ENCODE measurements at places on chromosomes 5 and 9.

DNA sequence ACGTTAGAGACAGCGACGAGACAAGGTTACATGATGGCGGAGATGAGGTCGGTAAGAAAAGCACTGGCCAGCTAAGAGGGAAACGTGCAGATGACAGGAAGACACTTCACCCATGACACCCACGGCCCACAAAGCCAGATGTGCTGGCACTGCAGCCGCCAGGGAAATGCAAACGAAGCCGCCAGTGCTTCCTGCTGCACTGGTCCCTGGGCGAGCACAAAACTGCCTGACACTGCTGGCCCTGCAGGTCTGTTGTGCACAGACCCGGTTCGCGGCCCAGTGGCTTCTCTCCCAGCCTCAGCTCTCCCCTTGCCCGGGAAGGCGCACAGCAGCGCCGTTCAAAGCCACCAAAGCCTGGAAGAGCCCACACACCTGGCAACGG is 20.3 kb downstream of the QSOX2 start:
- DNase-seq = no peak

DNA sequence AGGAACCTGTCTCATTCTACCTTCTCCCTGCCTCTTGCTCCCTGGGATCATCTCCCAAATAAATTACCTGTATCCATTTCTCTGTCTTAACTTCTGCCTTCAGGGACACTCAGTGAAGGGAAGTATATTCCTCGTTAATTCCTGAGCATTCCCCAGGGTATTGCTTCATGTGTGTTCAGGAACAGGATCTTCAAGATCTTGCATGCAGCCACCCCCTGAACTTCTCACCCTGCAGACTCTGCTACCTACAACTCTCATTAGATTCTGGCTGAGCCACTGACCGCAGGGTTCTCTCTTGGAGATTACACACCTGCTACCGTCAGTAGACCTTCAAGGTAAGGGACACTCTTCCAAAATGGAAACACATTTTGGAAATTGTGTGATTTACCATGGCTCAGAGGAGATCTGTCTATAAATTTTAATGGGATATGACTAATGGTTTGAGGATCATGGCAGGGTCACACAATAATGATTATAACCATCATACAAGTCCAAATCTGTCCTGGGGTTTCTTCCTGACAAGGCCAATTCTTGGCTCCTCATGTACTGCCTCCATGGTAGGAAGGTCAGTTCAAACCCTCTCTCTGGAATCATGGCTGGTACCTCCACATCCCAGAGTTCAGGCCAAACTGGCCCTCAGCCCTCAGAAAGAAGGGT is 38.9 kb upstream of the UGCG start:
- DNase-seq = no peak

GRCh38 chr5:150058480-150059126 is 27.8 kb downstream of the CSF1R start:
- DNase-seq = no peak

DNA sequence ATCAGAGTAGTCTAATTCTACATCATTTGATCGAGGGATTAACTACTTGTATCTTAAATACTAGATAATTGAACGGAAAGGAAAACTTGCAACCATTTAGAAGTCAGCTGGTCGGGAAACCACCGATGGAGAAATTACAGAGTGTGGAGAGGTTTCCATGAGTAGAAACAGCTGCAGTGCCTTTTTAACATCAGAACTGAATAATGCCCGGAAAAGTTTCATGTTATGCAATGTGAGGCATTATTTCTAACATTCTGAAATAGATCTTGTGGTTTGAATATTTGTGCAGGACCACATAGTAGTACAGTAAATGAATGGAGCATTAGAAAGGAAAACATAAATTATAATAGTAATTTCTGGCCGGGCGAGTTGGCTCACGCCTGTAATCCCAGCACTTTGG is 88.1 kb upstream of the RNF180 start:
- DNase-seq = no peak

DNA sequence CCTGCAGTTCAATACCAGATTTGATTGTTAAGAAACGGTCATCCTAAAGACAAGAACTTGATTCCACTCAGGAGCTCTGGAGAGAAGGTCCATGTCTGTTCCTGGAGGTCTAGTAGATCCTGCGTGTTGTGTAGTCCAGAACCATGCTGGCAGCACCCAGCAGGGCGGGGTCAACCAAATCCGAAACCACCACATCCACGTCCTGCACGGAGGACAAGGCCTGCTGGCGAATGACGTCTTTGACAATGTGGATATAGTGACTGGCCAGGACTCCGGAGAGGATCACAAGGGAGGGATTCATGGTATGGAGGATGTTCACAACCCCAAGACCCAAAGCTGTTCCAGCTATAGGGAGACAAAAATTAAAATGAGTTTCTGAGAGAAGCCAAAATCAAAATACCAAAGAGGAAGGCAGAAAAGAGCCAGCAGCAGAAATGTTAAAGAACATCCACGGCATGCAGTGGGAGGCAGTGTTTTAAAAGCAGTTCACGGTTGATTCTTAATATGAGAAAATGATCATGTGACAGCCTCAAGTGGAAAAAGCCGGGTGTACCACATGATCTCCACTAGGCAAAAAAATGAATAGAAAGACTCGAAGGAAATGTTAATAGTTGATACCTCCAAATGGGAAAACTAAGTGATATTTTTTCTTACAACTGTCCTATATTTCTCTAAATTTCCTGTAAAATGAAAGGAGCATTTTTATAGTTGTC is 26.7 kb downstream of the CLTA start:
- DNase-seq = no peak

- no peak for DNase-seq
These were observed 153.4 kb downstream of the SEC61B start for GRCh38 chr9:99375481-99375880.

GRCh38 chr9:20771729-20772128 is 87.7 kb downstream of the FOCAD start:
- no peak for DNase-seq

DNA sequence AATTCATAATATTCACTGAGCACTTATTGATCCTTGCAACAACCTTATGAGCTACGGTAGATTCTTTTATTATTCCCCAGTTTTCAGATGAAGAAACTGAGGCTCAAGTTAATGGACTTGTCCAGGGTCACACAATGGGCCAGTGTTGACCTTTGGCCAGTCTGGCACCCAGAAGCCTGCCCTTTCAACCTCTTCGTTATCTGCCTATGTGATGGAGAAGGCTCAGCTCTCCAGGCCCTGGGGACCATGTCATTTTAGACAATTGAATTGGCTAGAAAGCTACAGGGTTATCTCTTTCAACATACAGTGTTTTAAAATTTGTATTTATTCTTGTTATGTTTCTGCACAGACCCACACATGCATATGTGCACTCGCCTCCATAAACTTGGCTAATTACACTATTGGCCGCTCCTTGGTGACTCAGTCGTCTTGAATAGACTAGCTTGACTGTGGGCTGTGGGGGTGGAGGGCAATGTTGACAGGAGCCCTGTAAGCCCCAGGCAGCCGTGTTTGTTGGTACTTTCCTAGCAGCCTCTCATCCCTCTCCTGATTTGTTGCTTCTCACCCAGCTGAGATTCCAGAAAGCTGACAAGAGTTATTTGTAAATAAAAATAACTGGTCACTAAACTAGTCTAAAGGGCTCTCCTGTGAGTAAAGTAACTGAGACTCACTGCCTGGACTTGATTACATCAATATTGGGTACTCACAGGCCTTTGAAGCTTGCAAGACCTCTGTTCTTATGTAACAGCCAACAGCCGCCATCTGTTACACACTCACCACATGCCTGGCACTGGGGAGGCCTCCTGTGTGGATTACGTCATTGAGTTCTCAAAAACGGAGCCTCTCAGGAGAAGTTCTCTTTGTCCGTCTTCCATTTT is 8.5 kb upstream of the ANGPTL2 start:
- DNase-seq = no peak

DNA sequence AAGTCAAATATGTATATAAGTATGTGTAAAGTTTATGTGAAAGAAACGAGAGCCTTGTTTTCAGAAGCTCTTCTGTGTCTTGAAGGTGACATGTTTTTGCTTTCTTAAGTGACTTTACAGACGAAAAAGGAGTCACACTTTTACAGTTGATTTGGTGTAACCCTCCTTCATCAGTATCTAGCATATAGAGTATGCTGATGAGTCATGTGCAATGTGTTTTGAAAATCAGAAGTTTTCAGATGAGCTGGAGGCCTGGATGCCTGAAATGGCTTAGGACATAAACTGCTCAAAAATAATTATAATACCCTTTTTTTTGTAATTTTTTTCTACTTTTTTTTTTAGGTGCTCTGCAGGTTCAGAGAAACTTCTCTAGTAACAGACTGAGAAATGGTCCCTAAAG is 209.5 kb downstream of the CD180 start:
- DNase-seq = no peak

- no peak for DNase-seq
These were observed 8.1 kb downstream of the TAL2 start for GRCh38 chr9:105670315-105670714.

- no peak for DNase-seq
These were observed 193.1 kb downstream of the HSD17B3 start for GRCh38 chr9:96108691-96109380.

GRCh38 chr5:137504916-137505315 is 5.8 kb upstream of the SPOCK1 start:
- no peak for DNase-seq

GRCh38 chr5:4015709-4016108 is 420.1 kb downstream of the IRX1 start:
- DNase-seq = no peak

DNA sequence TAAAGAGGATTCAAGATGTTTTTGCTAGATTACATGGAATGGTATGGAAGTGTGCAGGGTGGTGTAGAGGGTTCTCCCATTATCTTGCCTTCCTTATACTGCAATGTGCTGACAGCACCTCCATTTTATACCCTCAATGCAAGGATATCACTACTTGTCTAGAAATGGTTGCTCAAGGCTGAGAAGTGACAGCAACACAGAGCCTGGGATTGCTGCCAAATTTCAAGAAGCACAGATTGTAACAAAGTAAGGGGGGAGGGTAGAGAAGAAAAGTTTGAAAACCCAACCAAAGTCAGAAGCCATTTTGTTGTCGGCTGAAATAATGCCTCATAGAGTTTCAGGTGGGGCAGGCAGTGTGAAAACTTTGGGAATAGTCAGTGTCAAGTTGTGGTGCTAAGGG is 29.8 kb downstream of the PCDHAC2 start:
- no peak for DNase-seq

DNA sequence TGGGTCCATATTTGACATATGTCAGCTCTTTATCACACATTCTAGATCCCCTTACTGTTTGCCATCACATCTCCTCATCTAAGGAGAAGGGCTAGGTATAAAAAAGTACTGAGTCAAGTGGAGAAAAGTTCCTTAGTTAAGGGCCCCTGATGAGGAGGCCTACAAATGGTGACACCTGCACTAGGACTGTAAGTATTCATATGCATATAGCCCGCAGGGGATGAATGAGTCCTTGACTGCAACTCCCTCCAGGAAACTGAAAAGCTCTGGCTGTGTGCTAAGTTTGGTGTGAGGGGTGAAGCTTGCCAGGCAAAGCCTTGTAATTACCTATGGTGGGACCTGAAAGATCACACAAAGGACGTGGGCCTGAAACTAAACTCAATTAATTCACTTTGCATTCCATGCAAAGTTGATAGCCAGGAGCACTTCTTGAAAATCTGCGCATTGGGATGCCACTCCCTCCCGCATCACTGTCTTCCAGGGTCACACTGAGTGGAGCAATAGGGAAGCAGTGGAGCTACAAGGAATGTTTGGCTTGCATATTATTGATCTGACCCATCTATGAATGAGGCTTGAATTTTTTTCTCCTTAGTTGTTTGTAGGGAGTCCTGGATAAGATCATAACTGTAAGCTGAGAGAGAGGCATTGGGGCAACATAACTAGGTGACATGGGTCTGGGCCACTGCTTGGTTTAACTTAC is 11.9 kb upstream of the EQTN start:
- no peak for DNase-seq

DNA sequence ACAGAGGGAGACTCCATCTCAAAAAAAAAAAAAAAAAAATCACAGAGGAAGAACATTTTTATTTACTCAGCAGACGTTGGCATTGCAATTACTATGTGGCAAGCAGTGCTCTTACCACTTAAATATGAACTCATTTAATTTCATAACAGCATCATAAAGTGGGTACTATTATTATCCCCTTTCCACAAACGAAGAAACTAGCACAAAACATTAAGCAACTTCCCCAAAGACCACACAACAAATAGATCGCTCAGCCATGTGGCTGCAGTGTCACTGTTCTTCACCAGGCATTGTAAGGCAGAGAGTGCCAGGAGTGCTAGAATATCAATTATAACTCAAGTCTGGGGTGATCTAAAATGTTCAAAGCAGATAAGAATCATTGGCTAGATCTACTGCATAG is 69.8 kb upstream of the PLPP6 start:
- DNase-seq = no peak

GRCh38 chr5:72392326-72392733 is 72.2 kb downstream of the PTCD2 start:
- no peak for DNase-seq

GRCh38 chr5:136141561-136141960 is 8.9 kb downstream of the SMAD5 start:
- no peak for DNase-seq

GRCh38 chr5:76175821-76176403 is 92.7 kb downstream of the SV2C start:
- DNase-seq = no peak

DNA sequence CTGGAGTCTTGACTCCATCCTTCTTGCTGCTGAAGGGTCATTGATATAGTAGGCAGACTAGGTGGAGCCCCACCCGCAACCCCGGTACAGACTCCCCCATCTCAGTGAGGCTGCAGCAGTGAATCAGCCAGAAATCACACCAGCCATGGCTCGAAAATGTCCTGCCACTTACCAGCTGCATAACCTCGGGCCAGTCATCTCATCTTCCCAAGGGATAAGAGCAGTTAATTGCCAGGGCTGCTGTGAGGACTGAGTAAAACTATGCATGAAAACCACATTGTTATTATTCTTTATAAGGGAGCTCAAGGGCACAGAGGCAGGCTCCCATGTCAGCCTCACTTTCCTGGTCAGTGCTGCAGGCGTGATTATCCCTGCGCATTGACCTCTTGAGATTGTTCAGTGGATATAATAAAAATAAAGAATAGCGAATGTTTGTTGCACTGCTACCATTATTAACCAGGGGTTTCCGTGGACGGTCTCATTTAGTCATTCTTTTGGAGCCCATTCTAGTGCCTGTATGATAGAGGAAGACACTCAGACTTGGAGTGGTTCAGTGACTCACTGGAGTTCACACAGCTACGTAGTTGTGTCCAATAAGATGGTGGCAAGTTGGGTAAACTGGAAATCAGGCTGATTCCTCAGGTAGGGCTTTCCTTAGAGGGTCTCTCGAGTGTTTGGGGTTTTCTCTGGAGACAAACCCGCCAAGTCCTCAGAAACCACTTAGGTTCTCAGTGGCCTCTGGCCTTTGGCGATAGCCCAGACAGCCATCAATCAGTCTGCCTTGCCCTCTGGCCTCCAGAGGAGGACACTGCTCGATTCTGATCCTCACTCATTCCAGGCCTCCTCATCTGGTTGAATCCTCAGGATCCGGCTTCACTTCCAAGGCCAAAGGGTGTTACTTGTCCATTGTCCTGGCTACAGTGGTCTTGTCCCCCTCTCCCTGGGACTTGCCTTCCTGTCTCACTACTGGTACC is 39.9 kb downstream of the COL15A1 start:
- DNase-seq = no peak

Data from HCT116 (cell line).